ENCODE measurements at places on chromosomes 7 and 10.

DNA sequence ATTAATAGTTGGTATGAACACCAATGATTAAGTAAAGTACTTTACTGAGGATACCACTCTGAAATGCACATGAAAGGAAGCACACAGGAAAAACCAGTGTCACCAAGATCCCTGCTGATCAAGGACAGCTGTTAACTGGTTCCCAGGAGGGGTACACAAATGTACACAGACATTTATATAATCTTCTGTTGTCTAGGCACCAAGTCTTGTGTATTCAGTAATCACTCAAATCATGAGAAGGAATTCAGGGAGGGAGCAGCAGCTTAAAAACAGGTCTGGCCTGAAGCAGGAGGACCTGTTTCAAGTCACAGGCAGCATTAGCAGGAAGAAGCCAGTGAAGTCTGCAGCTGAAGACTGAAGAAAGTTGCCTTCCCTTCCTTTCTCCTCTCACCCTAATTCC lies 18.7 kb downstream of the MPP7 start:
- no peak for DNase-seq

DNA sequence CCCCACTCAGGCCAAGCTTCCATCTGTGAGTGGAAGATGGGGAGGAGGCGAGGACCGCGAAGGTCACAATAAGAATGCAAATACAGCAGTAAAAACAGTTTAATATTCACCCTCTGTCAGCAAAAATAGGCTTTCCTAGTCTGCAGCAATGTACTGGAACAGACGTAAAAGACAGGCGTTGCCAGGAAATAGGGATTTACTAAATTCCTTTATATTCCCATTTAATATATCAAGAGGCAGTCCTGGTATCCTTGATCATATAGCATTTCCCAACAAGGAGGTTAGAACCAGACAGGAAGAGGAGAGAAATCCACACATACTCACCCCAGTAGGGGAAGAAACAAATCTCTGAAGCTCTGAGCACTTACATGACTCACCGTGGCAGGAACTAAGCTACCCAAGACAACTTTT lies 1054.9 kb upstream of the C7orf33 start:
- DNase-seq: no peak

DNA sequence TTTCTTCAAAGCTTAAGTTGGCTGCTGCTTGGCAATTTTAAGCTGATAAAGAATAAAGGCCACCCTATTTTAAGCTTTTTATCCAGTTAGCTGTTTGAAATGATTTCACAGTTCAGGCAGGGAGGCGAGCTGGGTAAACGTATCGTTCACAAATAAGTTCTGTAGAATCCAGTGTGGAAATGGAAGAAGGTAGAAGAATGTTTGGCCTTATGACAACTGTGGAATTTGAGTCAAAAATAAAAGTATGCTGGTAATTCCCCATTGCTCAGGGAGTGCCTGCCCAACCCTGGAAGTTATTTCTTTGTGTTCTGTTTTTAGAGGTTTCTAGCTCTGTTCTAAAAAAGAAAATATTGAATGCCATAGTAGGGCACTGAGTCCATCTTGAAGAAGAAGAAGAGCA lies 113.1 kb downstream of the ARL4A start:
- DNase-seq: no peak

DNA sequence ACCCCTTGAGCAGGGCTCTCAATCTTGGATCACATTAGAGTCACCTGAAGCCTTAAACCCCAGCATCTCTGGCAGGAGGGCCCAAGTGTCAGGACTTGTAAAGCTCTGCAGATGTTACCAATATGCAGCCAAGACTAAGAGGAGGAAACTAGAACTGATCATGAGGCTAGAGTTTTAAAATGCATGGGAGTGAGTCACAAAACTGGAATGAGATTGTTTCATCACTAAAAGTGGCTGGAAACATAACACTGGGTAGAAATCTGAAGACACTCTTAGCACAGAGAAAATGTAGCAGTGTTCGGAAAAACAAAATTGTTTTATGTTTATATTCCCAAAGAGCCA lies 63.3 kb upstream of the GHITM start:
- DNase-seq: no peak

DNA sequence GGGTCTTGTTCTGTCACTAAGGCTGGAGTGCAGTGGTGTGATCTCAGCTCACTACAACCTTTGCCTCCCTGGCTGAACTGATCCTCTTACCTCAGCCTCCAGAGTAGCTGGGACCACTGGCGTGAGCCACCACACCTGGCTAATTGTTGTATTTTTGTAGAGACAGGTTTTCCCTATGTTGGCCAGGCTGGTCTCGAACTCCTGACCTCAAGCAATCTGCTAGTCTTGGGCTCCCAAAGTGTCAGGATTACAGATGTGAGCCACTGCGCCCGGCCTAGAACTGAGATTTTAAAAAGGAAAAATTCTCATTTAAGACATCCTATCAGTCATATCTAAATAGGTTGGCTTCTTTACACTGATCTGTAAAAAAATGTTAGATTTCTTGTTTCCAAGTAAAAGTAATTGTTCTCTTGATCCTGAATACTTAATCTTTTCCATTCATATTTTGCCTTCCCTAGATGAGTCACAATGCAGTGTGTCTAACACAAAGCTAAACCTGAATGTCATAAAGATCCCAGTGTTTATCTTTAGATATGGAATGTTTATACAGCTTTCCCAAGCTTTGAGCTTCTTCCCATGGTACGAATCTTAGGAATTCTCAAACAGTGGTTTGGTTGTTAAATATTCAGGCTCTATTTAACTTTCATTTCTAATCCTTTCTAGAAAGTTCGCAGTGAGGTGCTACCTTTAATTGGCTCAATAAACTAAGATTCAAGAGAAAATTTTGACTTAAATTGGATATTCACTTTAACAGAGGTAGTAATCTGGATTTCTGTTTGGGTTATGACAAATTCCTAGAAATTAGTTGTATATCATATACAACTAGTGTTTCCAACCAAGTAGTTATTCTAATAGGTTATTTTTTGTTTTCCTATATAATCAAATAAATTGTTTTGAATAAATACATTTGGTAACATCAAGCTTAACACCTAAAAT lies 12.1 kb upstream of the LAMB1 start:
- no peak for DNase-seq

DNA sequence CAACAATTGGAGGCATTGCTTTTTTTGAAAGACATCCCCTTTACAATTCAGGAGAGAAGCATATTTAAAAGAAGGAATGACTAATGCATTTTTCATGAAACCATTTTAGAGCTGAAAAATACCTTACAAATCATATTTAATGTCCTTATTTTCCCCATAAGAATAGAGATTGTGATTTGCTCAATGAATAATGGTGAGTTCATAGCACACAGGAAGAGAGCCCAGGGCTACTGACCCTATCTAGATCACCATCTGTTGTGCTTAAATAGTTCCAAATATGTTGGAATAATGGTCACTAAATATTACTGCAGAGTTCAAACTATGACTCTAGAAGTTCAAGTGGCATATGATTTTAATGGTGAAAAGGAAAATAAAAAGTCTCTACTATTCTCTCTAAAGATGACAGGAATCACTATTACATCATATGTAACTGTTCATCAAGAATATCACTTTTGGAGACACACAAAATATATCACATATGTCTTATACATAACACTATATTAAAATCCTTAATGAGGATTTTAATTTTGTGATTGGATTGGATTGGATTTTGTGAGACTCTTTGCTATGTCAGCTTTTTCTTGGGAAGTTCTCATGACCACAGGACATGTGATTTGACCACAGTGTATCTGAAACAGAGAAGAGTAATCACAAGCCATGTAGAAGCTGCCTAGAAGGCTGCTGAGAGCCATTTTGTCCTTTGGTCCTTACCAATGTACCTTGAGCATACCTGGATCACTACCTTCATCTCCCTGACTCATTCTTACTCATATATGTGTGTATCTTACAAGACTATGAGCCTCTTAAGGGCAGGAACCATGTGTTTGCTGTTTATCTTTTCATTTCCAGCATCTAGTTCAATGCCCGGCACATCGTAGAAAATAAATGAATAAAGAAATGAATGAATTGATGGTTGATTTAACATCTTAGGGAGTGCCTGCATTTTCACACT lies 26.4 kb downstream of the SLC16A9 start:
- DNase-seq: no peak

DNA sequence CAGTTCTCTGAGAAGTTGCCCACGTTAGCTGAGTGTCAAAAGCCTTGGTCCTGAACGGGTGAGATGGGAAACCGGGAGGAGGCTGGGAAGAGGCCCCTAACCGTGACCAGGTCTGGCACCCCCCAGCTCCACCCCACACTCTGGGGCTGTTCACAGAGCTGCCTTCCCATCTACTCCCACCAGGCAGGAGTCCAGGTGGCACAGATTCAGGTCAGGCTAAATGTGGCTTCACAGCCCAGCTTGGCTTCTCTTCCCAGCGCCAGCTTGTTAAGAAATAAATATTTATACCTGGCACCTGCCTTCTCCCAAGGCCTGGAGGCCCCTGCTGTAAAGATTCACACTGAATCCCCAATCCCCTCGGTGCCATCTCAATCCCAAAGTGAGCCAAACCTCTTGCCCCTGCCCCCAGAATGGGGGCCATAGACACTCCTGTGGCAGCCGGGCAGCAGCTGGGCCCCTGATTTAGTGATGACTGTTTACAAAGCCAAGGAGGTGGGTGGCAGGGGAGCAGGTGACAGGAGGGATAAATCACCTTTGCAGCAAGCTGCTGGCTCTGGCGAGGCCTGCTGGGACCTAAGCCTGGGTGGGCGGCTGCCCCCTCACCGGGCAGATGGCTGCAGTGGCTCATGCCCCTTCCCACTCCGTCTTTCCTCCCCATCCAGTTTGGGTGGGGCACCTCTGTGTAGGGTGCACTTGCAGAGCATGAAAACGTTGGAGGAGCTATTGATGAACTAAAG lies 72.5 kb downstream of the GOLGA7B start:
- no peak for DNase-seq

DNA sequence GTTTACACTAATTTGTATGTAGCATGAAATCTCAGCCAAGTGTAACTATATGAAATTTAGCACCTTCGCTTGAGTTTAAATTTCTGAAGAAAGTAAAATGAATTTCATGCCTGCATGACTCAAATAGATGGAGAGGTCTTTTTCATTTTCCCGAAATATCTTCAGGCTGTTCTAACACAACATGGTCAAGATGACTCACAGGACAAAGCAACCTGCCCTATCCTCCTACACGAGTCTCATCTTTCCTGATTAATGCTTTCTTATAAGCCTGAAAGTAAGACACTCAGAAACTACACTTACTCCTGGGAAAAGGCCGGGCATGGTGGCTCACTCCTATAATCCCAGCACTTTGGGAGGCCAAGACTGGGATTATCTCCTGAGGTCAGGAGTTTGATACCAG lies 41.2 kb downstream of the CH25H start:
- no peak for DNase-seq

GRCh38 chr7:121237601-121238000 lies 91.2 kb upstream of the WNT16 start:
- DNase-seq: no peak

- peak; percentile 79 for DNase-seq
These were observed 89.9 kb downstream of the CDH23 start for GRCh38 chr10:71486484-71487114.

- peak; percentile 94 for DNase-seq
These were observed 1.5 kb upstream of the JAZF1 start for GRCh38 chr7:28182071-28182471.

DNA sequence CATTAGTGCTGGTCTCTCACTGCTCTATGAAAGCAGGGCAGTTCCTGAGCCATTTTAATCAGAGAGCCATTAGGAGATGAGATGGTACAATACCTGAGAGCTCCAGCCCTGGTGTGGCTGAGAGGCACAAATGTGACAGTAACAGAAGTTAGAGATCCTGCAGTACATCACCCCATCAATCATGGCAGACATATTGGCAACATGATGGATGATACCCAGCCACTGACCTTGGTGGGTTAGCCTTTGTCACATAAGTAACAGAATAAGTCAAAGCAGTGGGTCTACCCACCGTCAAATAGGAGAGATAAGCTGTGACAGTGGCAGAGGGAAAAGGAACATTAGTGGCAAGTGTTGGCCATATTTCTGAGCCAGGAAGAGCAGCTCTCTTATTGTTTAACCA lies 53.3 kb upstream of the NXPH1 start:
- DNase-seq: no peak

- DNase-seq: peak; percentile 74
These were observed at the start of gene ARHGAP21 for GRCh38 chr10:24723788-24724380. Gene ARHGAP21, minus strand, starts transcription at chr10:24723887. Its CDS starts 1,988 bp downstream, at chr10:24721899.

DNA sequence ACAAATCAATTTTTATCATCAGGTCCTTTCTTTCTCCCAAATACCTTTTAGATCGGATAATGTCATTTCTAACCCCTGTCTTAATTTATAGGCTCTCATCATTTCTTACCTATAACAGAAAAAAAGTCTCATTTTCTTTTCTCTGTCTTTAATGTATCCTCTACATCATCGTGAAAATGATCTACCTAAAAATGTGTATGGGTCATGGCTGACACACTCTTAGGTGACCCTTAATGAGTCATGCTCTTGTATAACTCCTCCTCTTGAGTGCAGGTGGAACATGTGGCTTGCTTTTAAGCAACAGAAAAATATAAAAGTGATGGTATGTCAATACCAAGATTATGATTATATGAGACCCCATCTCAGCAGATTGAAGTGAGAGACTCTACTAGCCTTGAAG lies 139.4 kb downstream of the SEMA3C start:
- DNase-seq: no peak

DNA sequence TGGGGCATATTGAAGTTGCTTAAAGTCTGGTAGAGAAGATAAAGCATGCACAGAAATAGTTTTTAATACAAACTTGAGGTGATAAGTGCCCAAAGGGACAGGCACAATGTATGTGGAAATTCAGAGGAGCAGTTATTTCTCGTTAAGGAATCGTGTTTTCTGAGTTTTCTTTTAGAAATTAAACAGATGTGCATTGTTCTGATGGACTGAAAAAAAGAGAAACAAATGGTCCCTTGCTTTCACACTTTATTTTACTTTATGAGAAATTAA lies 45.6 kb downstream of the CNNM2 start:
- DNase-seq: peak; percentile 82

- DNase-seq: no peak
These were observed 250.2 kb downstream of the COBL start for GRCh38 chr7:51066405-51066882.

- no peak for DNase-seq
These were observed 200.6 kb upstream of the COBL start for GRCh38 chr7:51517187-51517586.

GRCh38 chr10:10734356-10735064 lies 283.2 kb upstream of the CELF2 start:
- peak; percentile 20 for DNase-seq

GRCh38 chr10:44280226-44281014 lies 104.5 kb downstream of the CXCL12 start:
- no peak for DNase-seq

GRCh38 chr10:26222563-26222962 lies 6.0 kb downstream of the GAD2 start:
- peak; percentile 19 for DNase-seq

GRCh38 chr10:124416733-124417132 lies 2.0 kb downstream of the OAT start:
- DNase-seq: no peak

All from hematopoietic multipotent progenitor cell treated with erythropoietin and hydrocortisone succinate and interleukin-3 and kit ligand, for 6 days (in vitro differentiated cells).